Glomerular endothelial cell (primary cell): ENCODE measurements at places on chromosomes 7 and 10. TPM values are rescaled to one million over a fixed set of nuclear protein-coding genes. Genes with fewer than 3 reads are reported as not detected.
A peak's percentile ranks its signal among the peaks of the same experiment; 100 is the strongest.

The ECD gene
- 38.4 and 41.2 TPM in 2 replicates for total RNA-seq

The HOXA3 gene
- 5.5 and 6.1 TPM in 2 replicates for total RNA-seq

The ITIH5 gene
- total RNA-seq = 0.05 and 0.35 TPM in 2 replicates

- DNase-seq = no peak
Observed at GRCh38 chr10:45580371-45581215, 92.0 kb downstream of the ZFAND4 start.

GRCh38 chr10:70461397-70462348 is 16.9 kb upstream of the PALD1 start:
- DNase-seq = no peak

DNA sequence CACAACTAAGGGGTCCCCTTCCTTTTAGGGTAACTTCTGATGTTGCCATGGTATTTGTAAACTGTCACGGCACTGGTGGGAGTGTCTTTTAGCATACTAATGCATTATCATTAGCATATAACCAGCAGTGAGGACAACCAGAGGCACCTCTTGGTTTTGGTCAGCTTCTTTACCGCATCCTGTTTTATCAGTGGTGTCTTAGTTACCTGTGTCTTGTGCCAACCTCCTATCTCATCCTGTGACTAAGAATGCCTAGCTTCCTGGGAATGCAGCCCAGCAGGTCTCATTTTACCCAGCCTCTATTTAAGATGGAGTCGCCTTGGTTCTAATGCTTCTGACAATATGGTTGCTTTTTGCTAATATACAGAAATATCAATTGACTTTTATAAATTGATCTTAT is 54.9 kb downstream of the AHCYL2 start:
- no peak for DNase-seq

DNA sequence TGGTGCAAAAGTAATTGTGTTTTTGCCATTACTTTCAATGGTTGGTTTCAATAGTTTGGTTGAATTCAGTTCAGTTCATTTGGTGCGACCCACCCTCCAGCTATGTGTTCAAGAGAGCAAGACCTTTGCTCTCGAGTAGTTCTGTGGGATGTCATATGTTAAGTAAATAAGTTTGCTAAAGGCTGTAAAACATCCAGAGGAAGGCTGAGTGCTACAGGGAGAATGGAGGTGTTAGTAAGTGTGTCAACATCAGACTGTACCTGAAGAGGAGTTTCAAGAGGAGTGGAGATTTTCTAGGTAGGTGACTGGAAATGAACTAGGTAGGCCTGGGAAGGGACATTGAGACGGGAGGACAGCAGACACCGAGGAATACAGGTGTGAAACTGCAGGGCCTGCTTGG is 147.7 kb downstream of the SH2D4B start:
- no peak for DNase-seq

DNA sequence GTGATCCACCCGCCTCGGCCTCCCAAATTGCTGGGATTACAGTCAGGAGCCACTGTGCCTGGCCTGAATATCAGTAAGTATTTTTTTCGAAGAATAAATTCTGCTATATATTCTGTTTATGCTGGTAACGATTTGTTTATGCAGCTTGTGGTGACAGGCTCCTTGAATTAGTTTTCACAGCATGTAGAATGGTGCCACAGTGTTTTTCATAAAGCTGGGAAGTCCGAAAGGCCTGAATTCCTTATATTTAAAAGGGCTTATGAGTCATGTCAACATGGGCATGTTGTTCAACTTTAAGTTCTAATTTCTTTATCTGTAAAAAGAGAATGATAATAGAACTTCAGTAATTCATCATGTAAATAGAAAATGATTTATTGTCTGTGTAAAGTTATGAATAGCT is 42.2 kb upstream of the WASL start:
- no peak for DNase-seq

DNA sequence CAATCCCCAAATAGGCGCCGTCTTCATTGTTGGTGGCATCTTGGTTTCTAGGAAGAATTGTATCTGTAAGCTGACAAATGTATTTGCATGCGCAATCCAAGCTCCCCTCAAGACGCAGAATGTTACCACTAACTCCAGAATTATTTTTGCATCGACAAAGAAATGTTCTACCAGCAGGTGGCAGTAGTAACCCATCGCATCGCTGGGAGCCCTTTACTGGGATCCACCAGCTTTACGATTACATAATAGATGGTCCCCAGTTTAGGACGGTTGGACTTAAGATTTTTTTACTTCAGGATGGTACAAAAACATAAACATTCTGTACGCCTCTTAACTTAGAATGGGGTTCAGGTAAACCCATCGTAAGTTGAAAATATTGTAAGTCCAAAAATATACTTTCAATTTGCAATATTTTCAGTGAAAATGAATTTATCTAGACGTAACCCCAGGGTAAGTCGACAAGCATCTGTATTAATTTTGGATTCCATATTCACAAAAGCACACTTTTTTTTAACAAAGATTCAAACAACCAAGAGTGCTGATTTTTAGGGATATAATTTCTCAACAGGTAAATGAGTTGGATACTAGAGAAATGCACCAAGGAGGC is 114.0 kb upstream of the COBL start:
- peak; percentile 25 for DNase-seq
